ENCODE measurements at places on chromosomes 6 and 20. TPM values are rescaled to one million over a fixed set of nuclear protein-coding genes. Genes with fewer than 3 reads are reported as not detected.

The STMND1 gene
- total RNA-seq, result not detected

The NRSN1 gene
- total RNA-seq, result 0.78 TPM

The TUBB2A gene
- 349 TPM for total RNA-seq

The GINS1 gene
- total RNA-seq, result 68.4 TPM

The RNF182 gene
- total RNA-seq, result 13.0 TPM

The FAM229B gene
- total RNA-seq, result 10.5 TPM
